Subcutaneous adipose tissue (tissue), 4 donors: ENCODE measurements at places on chromosomes 5 and 9. TPM values are rescaled to one million over a fixed set of nuclear protein-coding genes. Genes with fewer than 3 reads are reported as not detected.

TEK gene
- total RNA-seq, result 8.3 TPM

SHISAL2B gene
- not detected for total RNA-seq

PTGES gene
- 12.8 TPM for total RNA-seq

SLC46A2 gene
- total RNA-seq, result not detected

SMIM3 gene
- 158 TPM for total RNA-seq
